ENCODE measurements at places on chromosomes 3 and 15. TPM values are rescaled to one million over a fixed set of nuclear protein-coding genes. Genes with fewer than 3 reads are reported as not detected.

The SOX14 gene
- 19.7 TPM for total RNA-seq

The LIPH gene
- total RNA-seq, result 2.5 TPM

The CPNE9 gene
- total RNA-seq, result 0.31 TPM

The PLSCR5 gene
- not detected for total RNA-seq

The C2CD4A gene
- 0.18 TPM for total RNA-seq

The PROS1 gene
- 19.8 TPM for total RNA-seq

The SLC6A20 gene
- 0.21 TPM for total RNA-seq

The EPHA6 gene
- 21.8 TPM for total RNA-seq

The C3orf22 gene
- total RNA-seq, result not detected

The NPAP1 gene
- total RNA-seq, result 0.18 TPM

The FBXL2 gene
- total RNA-seq, result 11.5 TPM

The SLC28A1 gene
- total RNA-seq, result not detected

The CACNA1D gene
- 208 TPM for total RNA-seq

The VPS39 gene
- total RNA-seq, result 66.2 TPM

The ADPRH gene
- 5.1 TPM for total RNA-seq

The LMAN1L gene
- total RNA-seq, result not detected

The TGM4 gene
- not detected for total RNA-seq

The GATA2 gene
- 37.9 TPM for total RNA-seq

The PGBD4 gene
- total RNA-seq, result 1.2 TPM

The ANKRD28 gene
- 22.6 TPM for total RNA-seq

The SAMMSON gene
- not detected for total RNA-seq

The CRABP1 gene
- 3.3 TPM for total RNA-seq

The NR1I2 gene
- 0.23 TPM for total RNA-seq

The AGBL1 gene
- 0.03 TPM for total RNA-seq
